ENCODE measurements at places on chromosomes 6 and 20. TPM values are rescaled to one million over a fixed set of nuclear protein-coding genes. Genes with fewer than 3 reads are reported as not detected.

PI16 gene
- total RNA-seq, result 0.43 TPM

SRSF12 gene
- total RNA-seq, result 0.09 TPM

ADGRB3 gene
- total RNA-seq, result 0.43 TPM

SPTLC3 gene
- 2.8 TPM for total RNA-seq

HMGCLL1 gene
- 0.18 TPM for total RNA-seq

PTCRA gene
- total RNA-seq, result not detected

SLC35F1 gene
- under 0.01 TPM for total RNA-seq

MLN gene
- not detected for total RNA-seq

CDH26 gene
- total RNA-seq, result 0.14 TPM

ERVFRD-1 gene
- total RNA-seq, result not detected

IL20RA gene
- 0.55 TPM for total RNA-seq

RBPJL gene
- not detected for total RNA-seq

FAM217A gene
- not detected for total RNA-seq

EPPIN gene
- total RNA-seq, result not detected

TRERF1 gene
- total RNA-seq, result 1.8 TPM

Measured in smooth muscle cell of bladder (primary cell).